ENCODE measurements at places on chromosomes 5 and 9. TPM values are rescaled to one million over a fixed set of nuclear protein-coding genes. Genes with fewer than 3 reads are reported as not detected.

LCP2 gene
- 0.26 TPM for total RNA-seq

C5orf52 gene
- not detected for total RNA-seq

PNPLA7 gene
- 0.57 TPM for total RNA-seq

SNCAIP gene
- 10.5 TPM for total RNA-seq

TRIM36 gene
- 16.5 TPM for total RNA-seq

ENC1 gene
- 13.2 TPM for total RNA-seq

BARHL1 gene
- not detected for total RNA-seq

ECPAS gene
- total RNA-seq, result 131 TPM

FAM163B gene
- total RNA-seq, result 0.38 TPM

NACC2 gene
- total RNA-seq, result 13.6 TPM

CERT1 gene
- total RNA-seq, result 55.3 TPM

PCDHB10 gene
- total RNA-seq, result 1.9 TPM

CDKN2B-AS1 gene
- total RNA-seq, result not detected

FBN2 gene
- total RNA-seq, result 15.9 TPM

PPP2R2B gene
- 36.6 TPM for total RNA-seq

SH2D3C gene
- 6.4 TPM for total RNA-seq

GMCL2 gene
- 0.13 TPM for total RNA-seq

UNC13B gene
- 51.7 TPM for total RNA-seq

RAPGEF1 gene
- 78.9 TPM for total RNA-seq

Measured in H1 (cell line).